DMS79 (cell line): ENCODE measurements at places on chromosomes 7 and 10.

- no peak for DNase-seq
Measured at GRCh38 chr7:128172963-128173362, 68.1 kb upstream of the LEP start.

GRCh38 chr7:118870187-118870586, 645.7 kb downstream of the ANKRD7 start:
- no peak for DNase-seq

DNA sequence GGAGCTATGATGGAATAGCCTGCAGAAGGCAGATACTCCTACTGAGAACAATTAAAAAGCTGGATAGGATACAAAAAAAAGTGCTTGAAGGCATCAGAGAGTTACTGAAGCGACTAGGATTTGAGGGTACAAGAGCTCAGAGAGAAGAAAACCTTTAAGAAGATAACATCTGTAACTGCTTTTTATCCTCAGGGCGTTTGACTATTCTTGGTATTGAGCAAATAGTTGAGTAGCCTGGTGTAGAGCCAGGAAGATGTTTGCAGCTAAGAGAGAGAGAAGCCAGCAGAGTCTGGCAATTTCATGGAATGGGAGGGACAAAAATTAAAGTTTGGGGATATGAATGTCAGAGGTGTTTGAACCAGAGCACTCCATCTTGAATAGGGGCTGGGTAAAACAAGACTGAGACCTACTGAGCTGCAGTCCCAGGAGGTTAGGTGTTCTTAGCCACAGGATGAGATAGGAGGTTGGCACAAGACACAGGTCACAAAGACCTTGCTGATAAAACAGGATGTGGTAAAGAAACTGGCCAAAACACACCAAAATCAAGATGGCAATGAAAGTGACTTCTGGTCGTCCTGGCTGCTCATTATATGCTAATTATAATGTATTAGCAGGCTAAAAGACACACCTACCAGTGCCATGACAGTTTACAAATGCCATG, 428.8 kb downstream of the SH2D4B start:
- no peak for DNase-seq

- DNase-seq: no peak
Measured at GRCh38 chr10:31358688-31359330, 39.8 kb downstream of the ZEB1 start.

DNA sequence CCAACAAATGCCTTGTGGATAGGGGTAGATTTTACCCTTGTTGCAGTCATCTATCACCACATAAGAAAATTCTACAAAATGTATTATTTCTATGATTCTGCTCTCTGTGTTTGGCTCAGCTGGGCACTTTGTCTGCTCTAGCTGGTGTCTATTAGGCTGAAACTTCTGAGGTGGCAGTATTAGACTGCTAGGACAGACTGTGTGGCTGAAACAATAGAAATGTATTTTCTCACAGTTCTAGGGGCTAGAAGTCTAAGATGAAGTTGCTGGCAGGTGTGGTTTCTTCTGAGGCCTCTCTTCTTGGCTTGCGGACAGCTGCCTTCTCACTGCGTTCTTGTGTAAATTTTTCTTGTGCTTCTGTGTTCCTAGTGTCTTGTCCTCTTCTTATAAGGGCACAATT, 1139.6 kb upstream of the LRRTM3 start:
- DNase-seq: no peak

DNA sequence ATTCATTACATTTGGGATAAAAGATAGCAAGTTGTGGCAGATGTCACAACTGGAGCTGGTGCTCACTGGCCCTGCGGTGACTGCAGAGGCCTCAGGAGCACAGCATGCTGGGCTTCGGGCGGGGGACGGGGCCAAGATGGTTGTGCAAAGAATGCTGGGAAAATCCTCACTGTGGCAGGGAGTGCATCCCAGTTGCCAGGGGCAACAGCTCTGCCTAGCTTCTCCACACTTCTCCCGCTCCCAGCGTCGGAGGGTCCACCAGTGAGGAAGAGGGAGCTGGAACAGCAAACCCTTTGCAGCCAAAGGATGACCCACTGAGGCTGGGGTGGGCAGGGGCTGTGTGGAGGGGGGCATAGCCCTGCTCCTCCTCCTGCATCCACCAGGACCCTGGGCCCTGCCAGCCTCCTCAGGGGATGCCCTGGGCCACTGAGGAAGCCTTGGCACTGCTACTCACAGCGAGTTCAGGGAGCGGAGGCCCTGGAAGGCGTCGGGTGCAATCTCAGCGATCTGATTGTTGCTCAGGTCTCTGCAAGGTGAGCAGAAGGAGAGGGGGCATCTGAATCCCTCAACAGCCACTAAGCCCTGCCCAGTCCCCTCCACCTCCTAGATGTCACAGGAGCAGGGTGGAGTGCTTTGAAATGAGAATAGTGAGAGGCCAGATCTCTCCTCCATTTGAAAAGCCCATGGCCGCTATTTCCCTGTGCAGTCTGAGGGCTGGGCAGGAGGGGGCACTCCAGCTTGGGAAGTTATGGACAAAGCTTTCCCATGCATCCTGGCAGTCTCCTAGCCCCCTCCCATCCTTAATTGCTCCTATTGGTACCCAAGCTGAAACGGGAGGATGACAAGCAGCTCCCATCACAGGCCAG, 126.5 kb downstream of the SLIT1 start:
- DNase-seq: no peak

DNA sequence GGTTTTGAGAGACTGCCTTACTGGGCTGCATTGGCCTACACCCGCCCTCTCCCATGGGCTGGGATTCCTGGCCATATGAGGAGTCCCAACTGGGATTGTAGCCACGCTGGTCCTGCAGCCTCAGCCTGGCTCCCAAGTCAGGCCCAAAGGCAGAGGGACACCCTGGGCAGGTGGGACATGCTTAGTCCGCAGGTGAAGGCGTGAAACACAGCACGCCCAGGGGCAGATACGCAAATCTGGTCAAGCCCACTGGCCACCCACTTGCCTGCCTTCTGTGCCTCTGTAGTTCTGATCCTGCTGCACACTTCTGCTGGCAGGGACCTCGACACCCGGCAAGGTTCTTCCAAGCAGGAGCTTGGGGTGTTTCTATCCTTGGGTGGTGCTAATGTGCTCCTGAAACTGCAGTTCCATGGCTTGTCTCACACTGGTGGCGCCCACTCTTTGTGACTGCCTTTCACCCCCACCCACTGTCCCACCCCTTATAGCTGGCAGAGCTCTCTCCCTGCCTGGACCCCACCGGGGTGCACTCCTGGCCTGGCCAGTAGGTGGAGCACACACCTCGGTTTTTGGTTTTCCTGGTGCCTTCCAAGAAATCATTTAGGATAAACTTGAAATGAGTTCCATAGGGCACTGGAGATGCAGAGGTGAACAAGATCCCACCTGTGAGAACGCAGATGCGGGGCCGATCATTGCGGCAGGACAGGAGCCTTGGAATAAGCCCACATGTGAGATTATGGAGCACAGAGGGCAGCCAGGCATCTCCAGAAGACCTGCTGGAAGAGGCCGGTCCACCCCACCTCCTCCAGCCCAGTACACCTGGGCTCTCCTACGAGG, 47.9 kb downstream of the MKI67 start:
- DNase-seq: no peak

GRCh38 chr10:3402187-3402751, 229.7 kb upstream of the PITRM1 start:
- DNase-seq: no peak

DNA sequence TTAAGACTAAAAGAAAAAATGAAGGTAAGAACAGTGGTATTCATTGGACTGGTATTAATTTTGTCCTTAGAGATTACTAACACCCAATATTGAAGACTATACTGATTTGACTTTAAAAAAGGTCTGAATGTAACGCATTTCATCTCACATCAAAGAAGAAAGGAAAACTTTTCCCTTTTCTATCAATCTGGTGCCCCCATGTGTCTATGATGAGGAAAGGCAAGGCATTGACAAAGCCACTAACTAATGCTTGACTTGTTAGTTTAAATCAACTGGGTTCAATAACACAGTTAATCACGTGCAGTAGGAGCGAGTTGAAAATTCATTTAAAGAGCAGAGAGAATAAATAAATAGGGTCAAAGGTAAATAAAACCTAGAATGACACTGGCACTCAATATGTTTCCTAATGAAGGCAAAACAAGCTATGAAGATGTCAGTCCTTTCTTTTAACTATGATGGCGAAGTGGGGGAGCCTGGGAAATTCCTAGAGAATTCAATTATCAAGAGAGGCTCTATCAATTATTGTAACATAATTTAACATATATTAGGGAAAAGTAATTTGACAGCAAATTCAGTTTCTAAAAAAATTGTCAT, 180.9 kb downstream of the ANK3 start:
- DNase-seq: no peak

DNA sequence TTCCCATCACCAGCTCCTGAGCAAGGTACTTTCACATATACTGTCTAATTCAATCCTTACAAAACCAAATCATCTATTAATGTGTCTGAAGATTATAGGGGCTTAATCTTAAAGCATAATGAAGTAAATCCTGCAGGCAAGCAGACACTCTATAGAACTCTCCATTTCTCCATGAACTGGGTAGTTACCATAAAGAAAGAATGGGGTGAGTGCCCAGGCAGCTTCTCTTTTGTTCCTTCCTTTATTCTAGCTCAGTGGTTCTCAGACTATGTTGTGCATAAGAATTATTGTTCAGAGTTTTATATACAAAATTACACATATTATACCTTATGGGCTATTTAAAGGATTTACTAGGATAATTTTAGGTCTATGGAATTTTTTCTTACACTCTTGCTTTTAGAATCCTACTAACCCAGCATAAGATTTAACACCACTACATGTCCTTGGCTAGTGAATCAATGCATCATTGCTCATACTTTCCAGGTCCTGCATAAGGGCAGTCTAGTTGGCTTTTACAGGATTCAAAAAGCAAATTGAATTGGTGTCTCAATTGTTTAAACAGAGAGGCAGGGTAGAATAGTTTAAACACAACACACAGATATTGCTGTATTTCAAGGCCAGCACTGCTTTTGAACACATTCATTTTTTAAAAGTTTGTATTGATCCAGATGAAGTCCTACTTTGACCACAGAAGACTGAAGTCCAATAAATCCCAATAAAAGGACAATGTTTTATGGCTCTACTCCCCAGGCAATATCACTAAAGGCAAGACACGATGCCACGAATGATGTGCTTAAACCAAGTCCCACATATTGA, 12.9 kb downstream of the SGCE start:
- no peak for DNase-seq

DNA sequence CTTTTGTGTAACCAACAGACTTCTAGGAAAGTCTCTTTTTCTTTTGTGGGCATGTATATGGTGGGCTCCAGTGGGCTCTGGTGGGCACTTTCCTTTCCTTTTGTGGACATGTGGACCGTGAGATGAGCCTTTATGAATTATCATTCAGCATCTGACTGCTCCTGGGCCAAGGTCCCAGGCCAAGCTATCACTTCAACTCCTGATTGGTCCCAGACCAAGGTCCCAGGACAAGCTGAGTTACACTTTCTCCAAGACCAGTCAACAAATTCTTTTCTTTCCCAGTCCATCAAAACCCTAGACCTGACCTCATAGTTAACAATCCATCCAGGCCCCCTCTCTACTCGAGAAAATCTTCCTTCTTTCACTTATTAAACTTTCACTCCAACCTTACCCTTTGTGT, 1.0 kb downstream of the AKR1C8 start:
- no peak for DNase-seq

DNA sequence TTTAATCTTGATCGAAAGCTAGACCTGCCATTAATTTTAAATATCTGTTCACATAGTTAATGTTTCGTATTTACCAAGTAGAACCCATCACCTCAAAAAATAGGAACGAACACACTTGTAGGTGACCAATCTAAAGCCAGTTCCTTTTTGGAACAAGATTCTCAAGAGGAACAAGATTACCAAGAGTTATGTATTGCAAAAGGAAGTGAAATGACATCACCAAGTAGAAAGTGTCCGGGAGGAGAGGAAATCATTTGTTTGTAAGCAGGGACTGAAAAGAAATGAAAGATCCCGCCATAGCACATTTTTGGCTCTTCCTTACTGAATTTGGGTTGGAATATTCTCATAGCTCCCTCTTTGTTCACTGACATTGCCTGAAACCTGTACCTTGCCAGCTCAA, 1200.5 kb downstream of the SORCS1 start:
- DNase-seq: no peak

- DNase-seq: no peak
Measured at GRCh38 chr10:114618722-114619121, 39.4 kb downstream of the ABLIM1 start.

DNA sequence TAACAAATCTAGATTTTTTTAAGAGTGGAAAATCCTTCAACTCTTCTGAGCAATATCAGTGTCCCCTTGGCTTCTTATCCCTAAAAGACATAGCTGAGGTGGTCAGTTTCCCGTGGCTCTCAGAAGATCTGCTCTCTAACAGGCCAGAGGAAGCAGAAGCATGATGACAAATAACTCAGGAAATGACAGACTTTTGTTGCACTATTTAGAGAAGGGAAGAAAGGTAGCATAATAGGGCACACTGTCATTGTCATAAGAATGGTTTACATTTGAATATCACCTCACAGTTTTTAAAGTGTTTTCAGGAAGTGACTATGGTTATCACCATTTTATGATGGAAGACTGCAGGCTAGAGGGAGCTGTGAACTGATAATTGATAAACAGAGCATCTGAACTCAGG, 33.6 kb upstream of the RAPGEF5 start:
- no peak for DNase-seq

DNA sequence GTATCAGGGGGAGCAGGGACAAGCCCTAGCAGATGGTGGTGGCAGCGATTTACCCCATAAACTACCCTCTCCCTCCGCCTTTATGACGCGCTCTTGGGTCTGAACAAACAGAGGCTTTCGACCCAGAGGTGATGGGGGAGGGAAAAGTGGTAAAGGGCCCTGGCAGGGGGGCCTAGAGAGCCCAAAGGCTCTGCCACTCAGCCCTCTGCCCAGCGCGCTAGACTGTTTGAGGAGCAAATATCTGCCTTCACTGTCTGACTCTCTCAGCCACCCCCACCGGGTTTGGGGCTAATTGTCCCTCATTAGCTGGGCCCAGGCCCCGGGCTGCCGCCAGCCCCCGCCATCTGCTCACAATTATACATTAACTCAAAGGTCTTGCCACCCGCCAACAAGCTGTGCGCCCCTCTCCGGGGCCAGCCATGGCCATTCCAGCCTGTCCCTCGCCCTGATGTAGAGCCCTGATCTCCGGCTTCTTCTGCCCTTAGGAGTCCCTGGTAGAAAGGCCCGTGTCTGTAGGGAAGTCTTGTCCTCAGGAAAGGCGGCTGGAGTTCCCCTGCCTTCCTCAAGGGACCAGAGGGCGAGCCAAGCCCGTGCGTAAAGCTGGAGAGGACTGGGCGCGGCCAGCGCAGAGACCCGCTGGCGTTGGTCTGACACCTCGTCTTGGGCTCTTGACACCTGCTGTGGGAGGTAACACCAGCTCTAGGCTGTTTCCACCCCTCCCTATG, 1.9 kb upstream of the PAX4 start:
- DNase-seq: no peak

- DNase-seq: no peak
Measured at GRCh38 chr7:116334555-116334954, 124.2 kb downstream of the TES start.

- peak; percentile 27 for DNase-seq
Measured at GRCh38 chr10:112811741-112812551, 138.1 kb upstream of the TCF7L2 start.

- peak; percentile 28 for DNase-seq
Measured at GRCh38 chr10:125768219-125768855, 7.3 kb downstream of the MMP21 start.
